Inflammatory macrophage (primary cell): ENCODE measurements at places on chromosomes 3 and 15.

- no peak for DNase-seq
These were observed 1310.2 kb downstream of the SI start for GRCh38 chr3:163768048-163768447.

DNA sequence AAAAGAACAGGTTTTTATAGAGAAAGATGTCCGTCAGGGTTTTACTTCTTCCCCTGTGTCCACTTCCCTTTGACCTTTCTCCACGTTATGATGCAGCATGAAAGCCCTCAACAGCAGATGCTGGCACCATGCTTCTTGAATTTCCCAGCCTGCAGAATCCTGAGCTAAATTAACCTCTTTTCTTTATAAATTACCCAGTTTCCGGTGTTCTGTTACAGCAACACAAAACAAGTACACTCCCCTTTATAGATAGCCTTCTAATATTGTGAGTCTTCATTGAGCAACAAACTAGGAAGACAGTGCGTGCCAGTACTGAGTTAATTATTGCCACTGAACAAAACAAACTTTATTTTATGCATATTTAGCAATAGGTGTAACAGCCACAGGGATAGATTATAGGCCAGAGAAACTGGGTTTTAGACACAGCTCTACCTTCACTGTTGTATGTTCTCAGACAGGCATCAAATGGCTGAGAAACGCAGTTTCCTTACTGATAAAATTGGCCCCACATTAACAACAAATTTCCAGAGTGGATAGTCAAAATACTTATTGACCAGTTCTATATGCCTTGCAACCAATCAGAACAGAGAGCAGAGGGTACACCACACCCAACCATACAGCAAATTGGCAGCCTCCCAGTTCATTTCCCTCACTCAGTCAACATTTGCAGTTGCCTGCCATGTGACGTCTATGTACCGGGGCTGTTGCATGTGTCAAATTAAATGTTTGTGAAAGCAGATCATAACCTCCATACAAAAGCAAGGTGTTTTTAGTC is 14.4 kb upstream of the TBL1XR1 start:
- no peak for DNase-seq

DNA sequence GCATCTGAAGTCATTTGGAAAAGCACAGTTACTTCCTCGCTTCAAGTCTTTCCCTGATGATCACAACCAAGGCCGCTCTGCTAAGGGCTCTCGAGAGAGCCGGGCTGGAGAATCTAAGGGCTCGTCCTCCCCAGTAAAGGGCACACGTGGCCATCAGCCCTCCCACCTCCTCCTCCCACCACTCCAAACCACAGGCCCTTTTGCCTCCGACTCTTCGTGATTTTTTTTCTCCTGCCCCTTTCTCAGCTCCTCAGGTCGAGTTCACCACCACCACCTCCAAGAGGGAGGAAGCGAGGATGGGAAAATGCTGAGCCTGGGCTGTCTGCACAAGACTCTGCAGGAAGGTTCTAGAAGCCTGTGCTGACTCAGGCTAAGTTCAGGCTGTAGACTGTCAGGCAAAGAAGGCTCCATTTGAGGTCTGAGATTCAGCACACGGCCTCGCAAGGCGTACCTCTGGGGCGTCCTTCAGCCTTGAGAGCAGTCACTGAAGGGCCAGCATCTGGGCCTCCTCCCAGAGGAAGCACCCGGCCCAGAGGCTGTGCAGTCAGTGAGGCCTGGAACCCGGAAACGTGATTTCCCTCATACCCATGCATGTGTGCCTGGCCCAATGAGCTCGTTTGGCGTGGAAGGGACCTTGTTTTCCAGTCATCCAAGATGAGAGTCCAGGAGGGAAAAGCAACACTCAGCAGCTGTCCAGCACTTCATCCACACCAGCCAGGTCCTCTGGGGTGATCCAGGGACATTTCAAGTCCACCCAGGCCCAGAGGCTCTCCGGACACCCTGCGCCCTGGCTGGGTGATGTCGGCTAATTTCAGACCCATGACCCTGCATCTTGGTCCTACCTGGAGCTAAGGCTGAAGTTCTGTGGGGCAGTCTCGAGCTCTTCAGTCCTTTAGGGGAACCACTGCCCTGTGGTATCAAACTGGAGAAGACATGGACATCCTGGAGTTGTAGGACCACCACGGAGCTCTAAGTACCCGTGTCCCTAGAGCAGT is 196.8 kb downstream of the XXYLT1 start:
- no peak for DNase-seq

- peak; percentile 32 for DNase-seq
These were observed 168.1 kb upstream of the SATB1 start for GRCh38 chr3:18593231-18593630.

DNA sequence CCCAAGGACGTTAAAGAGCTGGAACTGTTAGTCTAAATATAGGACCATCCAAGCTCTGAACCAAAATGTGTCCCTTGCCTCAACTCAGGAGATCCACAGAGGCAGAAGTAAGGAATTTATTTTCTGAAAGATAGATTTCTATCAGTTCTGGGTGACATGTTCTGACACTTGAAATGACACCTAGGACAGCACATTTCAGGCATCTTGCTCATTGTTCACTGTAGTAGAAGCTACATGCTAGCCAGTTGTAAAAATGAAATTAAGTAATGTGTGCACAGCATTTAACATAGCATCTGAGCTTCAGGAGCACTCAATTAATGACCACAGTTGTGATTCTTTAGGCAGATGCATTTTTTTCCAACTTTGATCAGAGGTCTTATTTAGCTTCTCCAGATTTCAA is 567 bp downstream of the CCR2 start:
- no peak for DNase-seq

- no peak for DNase-seq
These were observed 17.7 kb downstream of the MYNN start for GRCh38 chr3:169790687-169791429.

GRCh38 chr15:47742742-47743141 is 25.4 kb downstream of the SEMA6D start:
- no peak for DNase-seq
